ENCODE measurements at places on chromosomes 7 and 10.

DNA sequence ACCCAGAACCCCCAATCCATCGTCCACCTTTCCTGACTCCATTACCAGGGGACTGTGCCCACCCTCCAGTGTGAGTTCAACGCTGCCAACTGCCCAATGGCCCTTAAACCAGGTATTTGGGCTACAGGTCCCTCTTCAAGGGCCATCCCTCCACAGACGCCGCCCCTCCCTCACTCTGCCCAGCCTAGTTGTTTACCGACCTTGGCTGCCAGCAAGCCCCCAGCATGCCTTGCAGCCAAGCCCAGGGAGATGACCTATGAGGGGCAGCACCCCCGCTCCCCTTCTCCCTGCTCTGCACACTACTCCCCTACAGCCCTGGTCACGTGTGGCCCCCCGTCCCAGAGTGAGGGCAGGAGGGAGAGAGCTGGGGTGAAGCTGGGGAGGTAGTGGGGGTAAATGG, 147.3 kb downstream of the GRID1 start:
- DNase-seq = no peak

DNA sequence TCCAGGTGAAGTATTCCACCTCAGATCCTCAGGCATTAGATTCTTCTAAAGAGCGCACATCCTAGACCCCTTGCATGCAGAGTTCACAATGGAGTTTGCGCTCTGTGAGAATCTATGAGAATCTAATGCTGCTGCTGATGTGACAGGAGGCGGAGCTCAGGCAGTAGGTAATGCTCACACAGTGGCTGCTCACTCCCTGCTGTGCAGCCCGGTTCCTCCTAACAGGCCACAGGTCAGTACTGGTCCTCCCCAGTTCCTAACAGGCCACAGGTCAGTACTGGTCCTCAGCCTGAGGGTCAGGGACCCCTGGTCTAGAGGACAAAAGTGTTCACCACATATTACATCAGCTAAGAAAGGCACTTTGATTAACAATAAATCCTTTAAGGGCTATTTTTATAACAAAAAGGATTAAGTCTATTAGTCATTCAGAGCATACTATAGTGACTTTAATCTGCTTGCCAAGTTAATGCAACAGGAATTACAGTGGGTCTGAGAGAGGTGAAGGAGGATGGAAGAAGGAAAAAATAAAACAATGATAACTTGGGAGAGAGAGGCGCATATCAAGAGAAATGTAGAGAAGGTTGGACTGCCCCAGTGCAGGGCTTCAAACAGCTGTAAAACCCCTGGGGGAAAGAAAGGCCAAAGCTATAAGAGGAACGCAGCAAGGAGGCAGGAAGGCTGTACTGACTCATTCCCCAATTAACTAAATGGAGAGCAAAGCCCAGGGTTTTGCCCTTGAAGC, 49.2 kb downstream of the CUL2 start:
- DNase-seq = no peak

- no peak for DNase-seq
These were observed 25.8 kb upstream of the WDFY4 start for GRCh38 chr10:48658975-48659269.

DNA sequence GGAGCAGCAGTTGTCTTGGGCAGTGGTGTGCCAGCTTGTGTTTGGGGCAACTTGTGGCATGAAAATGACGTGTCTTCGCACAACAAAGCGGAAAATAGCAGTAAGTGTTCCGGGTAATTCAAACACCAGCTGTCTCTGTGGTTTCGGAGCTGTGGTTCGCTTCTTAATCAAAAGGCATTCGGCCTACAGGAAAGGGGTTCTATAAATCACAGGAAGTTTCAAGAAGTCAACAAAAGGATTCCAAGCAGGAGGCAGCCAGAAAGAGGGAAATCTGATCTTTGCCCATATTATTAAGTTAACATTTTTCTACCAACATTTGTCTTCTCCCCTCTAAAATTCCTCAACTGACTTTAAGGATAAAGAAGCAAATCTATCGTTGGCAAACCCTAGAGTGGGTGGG, 353.4 kb downstream of the FGFR2 start:
- no peak for DNase-seq

DNA sequence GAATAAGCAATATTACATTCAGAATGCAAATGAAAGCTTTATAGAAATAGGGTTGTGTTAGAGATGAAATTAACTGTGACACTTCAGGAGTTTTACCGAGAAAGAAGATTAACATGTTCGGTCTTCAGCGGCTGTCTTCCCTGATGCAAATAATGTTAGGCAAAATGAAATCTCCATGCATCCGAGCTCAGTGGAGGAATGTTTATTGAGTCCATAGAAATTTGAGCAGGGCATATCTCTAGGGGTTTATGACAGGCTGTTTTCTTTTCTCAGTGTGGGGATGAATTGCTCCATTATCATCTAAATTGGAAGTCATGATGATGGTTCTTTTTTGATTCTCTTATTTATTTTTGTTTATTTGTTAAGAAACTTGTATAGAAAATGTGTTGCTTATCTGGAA, 31.7 kb downstream of the DYNC1I1 start:
- DNase-seq = no peak

DNA sequence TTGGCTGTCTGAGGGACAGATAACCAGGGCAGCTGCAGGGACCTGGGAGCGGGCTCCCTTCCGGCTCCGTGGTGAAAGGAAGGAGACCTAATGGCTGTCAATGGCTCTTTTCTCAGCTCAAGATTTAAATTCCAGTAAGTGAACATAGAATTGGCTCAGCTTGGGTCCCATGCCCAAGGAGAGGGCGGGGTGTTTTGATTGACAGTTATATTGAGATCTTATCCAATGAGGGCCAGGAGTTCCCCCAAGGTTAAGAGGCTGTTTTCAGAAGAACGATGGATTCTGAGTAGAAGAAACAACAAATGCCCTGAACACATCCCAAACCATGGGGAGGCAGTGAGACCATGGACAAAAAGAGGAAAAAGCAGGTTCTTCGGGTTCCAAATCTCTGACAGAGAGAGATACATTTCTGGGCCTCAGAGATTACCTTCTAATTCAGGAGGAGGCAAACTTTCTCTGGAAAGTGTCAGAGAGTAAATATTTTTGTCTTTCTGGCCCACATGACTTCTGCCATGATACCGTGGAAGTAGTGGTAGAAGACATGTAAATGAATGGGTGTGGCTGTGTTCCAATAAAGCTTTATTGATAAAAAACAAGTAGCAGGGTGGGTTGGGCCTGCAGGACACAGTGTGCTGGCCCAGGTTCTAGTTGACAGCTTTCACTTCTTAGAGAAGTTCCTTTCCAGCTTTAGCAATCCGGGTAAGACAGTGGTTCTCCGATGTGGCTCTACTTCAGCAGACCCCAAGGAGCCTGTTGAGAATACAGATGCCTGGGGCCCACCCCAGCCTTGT, 219.6 kb downstream of the RPS24 start:
- no peak for DNase-seq

DNA sequence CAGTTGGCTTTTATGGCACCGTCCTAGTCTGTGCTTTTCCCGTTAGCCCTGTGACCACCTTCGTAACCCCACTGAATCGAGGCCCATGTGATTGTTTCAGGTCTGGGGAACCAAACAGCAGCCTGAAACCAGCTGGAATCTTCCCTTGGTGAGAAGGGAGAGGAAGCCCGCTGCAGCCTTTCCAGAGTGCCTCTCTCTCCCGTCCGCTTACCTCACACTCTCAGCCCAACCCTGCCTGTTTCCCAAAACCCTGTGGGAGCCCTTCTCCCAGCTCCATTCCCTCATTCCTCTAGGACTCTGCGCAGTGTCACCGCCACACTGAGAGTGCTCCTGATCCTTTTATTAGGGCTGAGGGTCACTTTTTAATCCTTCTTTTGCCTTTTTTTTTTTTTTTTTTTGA, 139.6 kb downstream of the WDR37 start:
- no peak for DNase-seq

GRCh38 chr10:60536529-60537114, 146.9 kb upstream of the ANK3 start:
- no peak for DNase-seq

- no peak for DNase-seq
These were observed 14.3 kb upstream of the ARHGAP12 start for GRCh38 chr10:31942892-31943291.

GRCh38 chr7:143389316-143390103, 8.4 kb downstream of the ZYX start:
- no peak for DNase-seq

- DNase-seq = peak; percentile 63
These were observed 46.2 kb downstream of the AOC1 start for GRCh38 chr7:150898475-150899011.

- no peak for DNase-seq
These were observed 358.6 kb downstream of the PTPRN2 start for GRCh38 chr7:158228986-158229385.

DNA sequence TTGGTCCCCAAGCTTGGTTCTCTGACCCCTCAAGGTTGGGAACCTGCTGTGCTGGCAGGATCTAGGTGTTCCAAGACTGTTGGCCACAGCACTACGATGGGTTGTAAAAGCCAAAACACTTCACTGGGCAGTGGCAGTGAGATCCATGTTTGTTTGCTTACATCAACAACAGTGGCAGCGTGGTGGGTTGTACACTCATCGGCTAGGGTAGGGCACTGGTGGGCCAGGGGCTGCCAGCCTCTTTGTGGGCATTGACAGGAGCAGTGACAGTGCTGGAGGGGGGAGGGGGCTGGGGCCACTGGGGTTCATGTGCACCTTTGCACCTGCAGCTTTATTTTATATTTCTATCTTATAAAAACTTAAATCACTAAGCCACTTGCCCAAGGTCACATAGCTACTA, 126.7 kb upstream of the ZWINT start:
- no peak for DNase-seq

- DNase-seq = no peak
These were observed 144.1 kb downstream of the C10orf105 start for GRCh38 chr10:71575451-71575850.

DNA sequence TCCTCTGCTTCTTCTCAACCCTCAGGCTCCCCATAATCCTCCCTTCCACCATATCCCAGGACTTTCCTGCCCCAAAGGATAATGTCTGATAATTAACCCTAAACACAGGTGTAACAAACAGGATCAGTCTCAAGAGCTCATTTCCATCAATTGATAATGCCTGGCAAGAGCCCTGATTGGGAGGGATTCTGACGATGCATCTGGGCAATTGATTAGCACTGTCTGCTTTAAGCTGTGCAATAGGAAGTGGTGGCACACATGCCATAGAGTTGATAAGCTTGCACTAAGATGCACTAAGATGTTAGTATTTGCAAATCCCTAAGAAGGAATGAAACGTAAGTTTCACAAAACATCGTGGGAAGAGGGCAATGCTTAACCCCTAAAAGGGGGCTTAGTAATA, 27.4 kb upstream of the EGR2 start:
- no peak for DNase-seq

DNA sequence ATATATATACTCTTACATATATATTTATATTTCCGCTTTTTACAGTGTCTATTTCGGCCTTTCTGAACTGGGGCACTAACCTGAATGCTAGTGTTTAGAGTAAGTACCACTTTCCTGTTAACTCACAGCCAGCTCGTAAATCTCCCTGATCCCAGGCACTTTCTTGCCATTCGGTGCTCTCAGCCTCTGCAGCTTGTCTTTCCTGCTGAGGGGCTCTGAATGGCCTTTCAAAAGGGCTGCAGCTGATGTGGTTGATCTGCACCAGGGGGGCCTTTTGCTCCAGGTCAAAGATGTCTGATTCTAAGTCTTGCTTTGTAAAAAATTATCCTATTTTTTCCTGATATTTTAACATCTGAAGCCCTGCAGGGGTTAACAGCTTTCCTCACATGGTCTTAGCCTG, 25.5 kb upstream of the HPS1 start:
- DNase-seq = no peak

GRCh38 chr10:29735628-29736365, 101.0 kb upstream of the SVIL start:
- DNase-seq = peak; percentile 87

DNA sequence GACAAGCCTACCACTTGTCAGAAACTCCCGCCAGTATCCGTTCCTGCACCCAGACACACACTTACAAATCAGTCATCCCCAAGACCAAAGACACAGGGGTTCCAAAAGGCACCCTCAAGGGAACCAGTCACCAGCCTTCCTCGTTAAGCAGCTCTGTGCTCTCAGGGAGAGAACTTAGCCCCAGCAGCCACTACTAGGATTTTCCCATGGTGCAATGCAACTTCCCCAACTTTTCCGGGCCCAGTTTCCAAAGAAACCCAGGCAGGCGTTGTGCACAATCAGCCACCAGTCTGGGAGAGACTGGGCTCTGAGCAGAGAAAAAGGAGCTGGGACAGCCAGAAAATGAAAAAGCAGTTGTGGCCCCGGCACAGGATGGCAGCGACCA, 1.2 kb downstream of the DLG5 start:
- no peak for DNase-seq

DNA sequence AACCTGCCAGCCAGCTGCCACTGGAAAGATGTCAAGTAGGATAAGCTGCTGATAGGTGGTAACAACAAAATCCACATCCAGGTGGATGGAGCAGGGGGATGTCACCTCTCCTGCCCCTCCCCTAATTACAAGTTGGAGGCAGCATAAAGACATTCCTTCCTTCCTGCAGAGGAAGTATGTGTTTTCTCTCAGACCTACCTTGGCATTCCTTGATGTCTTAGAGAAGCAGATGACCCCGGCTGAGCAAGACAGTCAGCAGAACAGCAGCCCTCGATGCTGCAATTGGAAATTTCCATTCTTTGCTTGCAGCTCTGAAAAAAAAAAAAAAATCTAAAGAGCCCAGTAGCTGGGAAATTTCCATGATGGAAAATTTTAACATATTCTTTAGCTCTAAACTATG, 137.5 kb upstream of the MKLN1 start:
- DNase-seq = no peak

GRCh38 chr10:9015447-9015846, 961.0 kb downstream of the GATA3 start:
- DNase-seq = no peak

- DNase-seq = no peak
These were observed 88.7 kb upstream of the ZWINT start for GRCh38 chr10:56449770-56450169.

GRCh38 chr7:112790586-112791003, 402 bp upstream of the TMEM168 start:
- no peak for DNase-seq

- no peak for DNase-seq
These were observed 9.2 kb downstream of the GNA12 start for GRCh38 chr7:2834748-2835441.

DNA sequence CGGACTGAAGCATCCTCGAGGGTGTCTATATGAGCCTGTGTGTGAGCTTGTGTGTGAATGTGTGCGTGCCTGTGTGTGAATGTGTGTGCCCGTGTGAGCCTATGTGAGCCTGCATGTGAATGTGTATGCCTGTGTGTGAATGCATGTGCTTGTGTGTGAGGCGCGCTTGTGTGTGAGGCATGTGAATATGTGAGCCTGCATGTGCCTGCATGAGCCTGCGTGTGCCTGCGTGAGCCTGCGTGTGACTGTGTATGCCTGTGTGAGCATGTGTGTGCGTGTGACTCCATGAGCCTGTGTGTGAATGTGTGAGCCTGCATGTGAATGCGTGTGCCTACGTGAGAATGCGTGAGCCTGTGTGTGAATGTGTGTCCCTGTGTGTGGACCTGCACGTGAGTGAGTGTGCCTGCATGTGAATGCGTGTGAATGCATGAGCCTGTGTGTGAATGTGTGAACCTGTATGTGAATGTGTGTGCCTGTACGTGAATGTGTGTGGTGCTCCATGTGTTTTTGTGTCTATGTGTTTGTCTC, 33.4 kb downstream of the PDGFA start:
- DNase-seq = no peak

- no peak for DNase-seq
These were observed 177.0 kb downstream of the SND1 start for GRCh38 chr7:127828843-127829500.

- DNase-seq = no peak
These were observed 95.3 kb upstream of the CYP26C1 start for GRCh38 chr10:92965314-92965713.

Data from stimulated activated CD4-positive, alpha-beta T cell treated with anti-CD3 and anti-CD28 coated beads, Interleukin-4, amount 100 ng/mL, for 4 hours (primary cell).